ENCODE measurements at places on chromosomes 7 and 10.

- DNase-seq = no peak
Measured at GRCh38 chr10:6009150-6009549, 31.8 kb upstream of the IL15RA start.

GRCh38 chr7:133753513-133753912 lies 373.6 kb upstream of the LRGUK start:
- DNase-seq = no peak

DNA sequence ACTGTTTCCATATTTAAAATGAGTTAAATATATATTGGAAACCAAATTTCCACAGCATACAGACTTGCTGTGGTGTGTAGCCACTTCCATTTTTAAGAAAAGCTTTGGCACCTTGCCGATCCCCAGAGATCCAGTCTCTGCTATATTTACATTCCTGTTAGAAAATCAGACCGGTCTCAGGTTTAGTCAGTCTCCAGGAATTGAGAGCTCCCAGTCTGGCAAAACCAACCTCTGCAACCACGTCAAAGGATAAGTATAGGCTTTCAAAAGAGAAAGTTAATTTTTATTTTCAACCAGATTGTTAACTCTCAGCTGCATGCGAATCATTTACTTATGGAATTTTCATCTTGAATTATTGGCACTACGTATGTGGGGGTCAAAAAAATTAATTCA lies 28.2 kb downstream of the PUS7 start:
- DNase-seq = no peak

- no peak for DNase-seq
Measured at GRCh38 chr10:121956111-121957061, 18.6 kb downstream of the NSMCE4A start.

DNA sequence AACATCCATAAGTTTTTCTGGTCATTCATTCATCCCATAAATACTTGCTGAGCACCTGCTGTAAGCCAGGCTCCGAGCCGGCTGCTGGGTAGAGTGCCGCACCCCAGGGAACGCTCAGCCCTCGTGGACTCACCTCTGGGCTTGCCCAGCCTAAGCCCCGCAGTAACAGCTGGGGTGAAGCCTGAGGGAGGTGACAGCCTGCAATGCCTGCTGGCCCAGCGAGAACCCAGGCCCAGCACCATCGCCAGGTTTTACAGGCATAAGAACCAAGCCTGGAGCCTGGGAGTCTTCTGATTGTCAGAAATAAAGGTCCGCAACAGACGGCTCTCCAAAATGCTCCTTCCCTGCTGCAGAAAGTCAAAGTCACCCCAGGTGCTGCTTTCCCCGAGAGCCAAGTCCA lies 205.4 kb downstream of the ZMYND11 start:
- DNase-seq = no peak

- DNase-seq = no peak
Measured at GRCh38 chr7:157335991-157336382, 817 bp upstream of the DNAJB6 start.

GRCh38 chr10:123000155-123000554 lies 8.4 kb downstream of the IKZF5 start:
- no peak for DNase-seq

- no peak for DNase-seq
Measured at GRCh38 chr10:133044401-133044811, 43.3 kb upstream of the ADGRA1 start.

GRCh38 chr7:148318838-148319237 lies 271.7 kb upstream of the C7orf33 start:
- DNase-seq = no peak

- DNase-seq = no peak
Measured at GRCh38 chr10:24958721-24959381, 6.4 kb upstream of the PRTFDC1 start.

- DNase-seq = no peak
Measured at GRCh38 chr10:10870523-10871241, 147.0 kb upstream of the CELF2 start.

DNA sequence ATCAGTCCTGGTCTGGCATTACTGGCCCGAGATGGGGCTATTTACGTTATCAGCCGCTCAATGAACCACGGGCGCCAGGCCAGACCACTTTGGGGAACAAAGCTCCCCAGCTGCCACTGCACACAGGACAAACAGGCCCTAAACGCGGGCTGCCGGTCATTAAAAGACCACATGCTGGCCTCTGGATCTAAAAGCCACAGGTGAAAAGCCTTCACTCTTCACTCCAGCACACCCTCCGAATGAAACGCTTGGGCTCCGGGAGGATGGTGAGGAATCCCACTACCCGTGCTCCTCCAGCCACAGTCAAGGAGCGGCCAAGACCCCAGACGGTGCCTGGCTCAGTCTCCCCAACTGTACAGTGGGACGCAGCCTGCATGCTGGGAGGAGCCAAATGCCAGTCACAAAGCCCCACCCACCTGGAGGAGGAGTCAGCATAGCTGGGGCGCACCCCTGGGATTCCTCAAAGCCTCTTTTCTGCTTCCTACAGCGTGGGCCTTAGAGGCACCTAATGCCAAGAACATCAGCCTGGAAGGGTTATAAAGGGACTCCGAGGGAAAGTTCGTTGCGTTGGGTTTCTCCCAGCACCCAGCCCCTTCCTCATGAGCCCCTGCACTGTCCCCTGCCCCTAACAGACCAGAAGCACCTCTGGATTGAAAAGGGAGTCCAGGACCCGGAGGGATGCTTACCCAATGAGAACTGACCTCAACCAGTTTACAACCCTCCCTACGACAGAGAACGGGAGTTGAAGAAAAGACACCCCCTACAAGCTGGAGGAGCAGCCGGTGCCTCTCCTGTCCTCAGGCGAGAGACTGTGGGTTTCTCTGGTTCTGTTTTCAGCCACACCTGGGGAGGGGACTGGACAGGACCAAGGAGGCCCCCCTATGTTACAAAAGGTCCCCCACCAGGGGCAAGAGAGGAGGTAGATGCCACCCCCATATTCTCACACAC lies 4.7 kb downstream of the PDGFA start:
- no peak for DNase-seq

GRCh38 chr10:101569622-101570427 lies 18.2 kb downstream of the POLL start:
- peak; percentile 55 for DNase-seq

- DNase-seq = no peak
Measured at GRCh38 chr10:93463723-93464476, 18.2 kb downstream of the MYOF start.

DNA sequence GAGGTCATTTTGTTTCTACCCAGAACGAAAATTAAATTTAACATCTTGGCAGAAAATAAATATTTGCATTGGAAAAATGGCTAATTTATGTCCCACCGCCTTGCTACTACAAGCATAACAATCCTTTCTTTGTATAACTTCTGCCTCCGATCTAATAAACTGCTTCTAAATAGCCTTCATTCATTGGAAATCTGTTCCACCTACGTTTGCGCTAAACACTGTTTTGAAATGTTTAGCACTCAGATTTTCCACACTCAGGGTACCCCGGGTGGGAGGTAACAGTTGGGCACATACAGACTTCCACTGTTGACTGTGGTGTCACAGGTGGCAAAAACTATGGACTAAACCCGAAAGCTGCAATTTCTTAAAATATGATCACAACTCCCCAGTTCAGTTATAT lies 96.4 kb downstream of the FGFR2 start:
- DNase-seq = no peak

DNA sequence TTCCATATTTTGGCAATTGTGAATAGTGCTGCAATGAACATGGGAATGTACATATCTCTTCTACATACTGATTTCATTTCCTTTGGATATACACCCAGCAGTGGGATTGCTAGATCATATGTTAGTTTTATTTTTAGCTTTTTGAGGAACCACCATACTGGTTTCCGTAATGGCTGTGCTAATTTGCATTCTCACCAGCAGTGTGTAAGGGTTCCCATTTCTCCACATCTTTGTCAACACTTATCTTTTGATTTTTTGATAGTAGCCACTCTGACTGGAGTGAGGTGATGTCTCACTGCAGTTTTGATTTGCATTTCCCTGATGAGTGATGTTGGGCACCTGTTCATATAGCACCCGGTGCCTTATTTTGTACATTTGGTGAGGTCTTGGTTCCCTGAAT lies 519.6 kb downstream of the REEP3 start:
- no peak for DNase-seq

DNA sequence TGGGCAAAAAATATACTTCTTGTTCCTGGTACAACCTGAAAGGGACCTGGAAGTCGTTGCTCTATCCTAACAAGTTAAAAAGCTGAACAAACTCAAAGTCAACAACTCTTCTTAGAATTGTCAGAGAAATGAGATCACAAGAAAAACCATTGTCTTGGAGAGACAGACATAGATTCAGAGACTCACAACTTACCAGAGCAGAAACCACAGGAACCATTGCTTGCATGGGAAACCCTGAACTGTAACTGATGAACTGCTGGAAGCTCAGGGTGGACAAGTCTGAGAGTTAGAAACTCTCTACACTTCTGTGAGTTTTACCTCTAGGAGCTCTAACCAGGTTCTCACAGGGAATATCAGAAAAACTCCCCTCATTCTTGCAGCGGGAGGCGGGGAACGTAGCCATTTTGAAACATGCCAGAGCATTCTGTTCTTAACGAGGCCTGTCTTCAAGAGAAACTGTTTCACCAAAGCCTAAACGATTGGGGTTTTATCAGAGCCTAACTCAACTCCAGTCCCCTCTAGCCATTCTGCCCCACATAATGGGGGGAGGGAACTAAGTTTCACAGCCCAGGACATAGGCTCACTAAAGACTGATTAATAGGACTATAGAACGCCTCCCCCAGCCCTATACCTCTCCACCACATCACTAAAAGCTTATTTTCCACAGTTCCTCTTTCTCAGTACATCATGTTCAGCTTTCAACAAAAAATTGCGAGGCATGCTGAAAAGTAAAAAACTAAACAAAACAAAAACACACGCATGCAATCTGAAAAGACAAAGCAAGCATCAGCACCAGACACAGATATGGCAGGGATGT lies 12.0 kb upstream of the GSDME start:
- DNase-seq = no peak

- DNase-seq = no peak
Measured at GRCh38 chr7:107551936-107552335, 11.8 kb downstream of the COG5 start.

DNA sequence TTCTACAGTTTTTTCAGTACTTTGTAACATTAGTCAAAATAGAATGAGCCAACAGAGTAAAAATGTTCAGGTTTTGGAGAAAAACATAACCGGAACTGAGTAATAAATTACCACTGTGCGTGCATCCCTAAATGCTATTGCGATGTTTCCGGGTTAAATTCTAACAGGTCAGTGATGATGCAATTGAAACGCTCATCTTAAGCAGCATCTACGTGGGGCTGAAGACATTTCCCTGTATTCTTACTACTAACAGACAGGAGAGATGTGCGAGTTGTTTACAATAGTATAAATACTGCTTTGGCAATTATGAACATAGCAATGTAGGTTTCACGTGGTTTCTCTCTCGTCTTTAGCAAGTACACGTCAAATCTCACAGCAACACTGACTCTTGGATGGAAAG lies 149.4 kb downstream of the USP6NL start:
- no peak for DNase-seq

DNA sequence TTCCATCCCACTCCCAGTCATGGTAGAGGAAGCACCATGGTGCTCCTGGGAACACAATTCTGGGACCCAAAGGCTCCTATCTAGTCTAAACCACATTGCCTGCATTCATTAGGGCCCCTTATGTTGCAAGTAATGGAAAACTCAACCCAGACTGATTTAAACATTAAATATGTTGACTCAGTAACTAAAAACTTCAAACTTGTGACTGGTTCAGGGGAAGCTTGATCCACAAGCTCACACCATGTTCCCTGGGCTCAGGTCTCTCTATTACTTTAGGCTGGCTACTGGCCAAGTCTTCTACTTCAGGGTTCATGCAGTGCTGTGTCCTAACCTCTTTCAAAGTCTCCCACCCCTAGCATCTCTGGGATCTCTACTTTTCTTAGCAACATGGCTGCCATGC lies 13.1 kb downstream of the WNT16 start:
- no peak for DNase-seq

Data from stimulated activated CD4-positive, alpha-beta T cell treated with anti-CD3 and anti-CD28 coated beads, Interleukin-1b, Interleukin-23, amount 100 ng/mL, for 1 hour (primary cell).